ENCODE measurements at places on chromosomes 5 and 9. TPM values are rescaled to one million over a fixed set of nuclear protein-coding genes. Genes with fewer than 3 reads are reported as not detected.

The PDE6A gene
- 0.05 TPM for total RNA-seq

The SH2D3C gene
- total RNA-seq: 11.6 TPM

- no peak for DNase-seq
Observed at GRCh38 chr9:125990793-125991220, 243.6 kb downstream of the PBX3 start.

DNA sequence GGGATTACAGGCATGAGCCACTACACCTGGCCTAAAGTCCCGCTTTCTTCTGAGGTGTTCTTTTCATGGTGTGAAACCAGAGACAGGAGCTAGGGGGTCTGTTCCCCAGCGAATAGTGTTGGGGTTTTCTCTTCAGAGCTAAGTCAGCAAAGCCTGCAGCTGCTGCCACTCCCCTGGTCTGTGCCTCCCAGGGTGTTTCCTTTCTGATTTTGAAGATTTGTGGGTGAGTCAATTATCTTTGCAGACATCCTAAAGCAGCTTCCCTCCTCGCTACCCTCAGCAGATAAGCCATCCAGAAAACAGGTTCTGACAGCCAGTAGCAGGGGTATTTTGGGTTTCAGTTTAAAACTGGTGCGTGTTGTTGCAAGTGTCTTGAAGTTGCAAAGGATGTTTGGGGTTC is 72.0 kb upstream of the IQGAP2 start:
- no peak for DNase-seq

- DNase-seq: no peak
Observed at GRCh38 chr9:72362680-72363139, 2.3 kb downstream of the ZFAND5 start.

- no peak for DNase-seq
Observed at GRCh38 chr9:89340332-89340731, 22.0 kb downstream of the SECISBP2 start.

DNA sequence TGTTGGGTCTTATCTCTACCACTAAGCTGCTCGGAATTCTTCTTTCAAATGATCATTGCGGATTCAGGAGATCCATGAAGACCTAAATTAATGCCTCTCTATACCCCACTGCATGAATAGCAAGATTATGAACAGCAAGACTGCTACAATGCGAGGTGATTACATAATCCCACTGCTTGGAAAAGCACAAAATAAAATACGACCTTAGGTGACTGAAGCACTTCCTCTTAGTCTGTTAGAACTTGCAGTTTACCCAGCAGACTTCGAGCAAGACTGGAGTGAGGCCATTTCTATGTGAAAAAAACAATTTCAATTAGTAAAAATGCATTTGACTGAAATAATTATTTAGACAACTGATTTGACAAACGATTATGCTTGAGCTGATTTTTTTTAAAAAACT is 59.8 kb downstream of the SH3RF2 start:
- DNase-seq: no peak

DNA sequence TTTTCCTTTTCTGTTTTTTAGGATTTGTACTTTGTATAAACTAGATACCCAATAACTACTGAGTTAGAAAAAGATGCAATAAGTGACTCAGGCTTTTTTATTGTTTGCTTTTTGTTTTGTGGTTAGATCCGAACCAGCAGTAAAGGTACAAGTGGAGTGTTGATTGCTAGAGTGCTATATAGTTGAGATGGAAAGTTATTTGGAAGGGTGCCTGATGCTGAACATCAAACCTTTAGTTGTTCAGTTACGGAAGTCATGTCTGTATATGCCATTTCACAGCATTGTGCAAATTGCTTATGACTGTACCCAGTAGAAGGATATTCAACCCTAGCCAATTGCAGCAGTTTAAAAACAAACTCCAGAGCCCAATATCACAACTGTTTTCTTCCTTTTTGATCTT is 285.1 kb downstream of the MAT2B start:
- no peak for DNase-seq

Data from urinary bladder (tissue), 4 donors.